Ureter (tissue), 1 donor: ENCODE measurements at places on chromosomes 3 and 15.

DNA sequence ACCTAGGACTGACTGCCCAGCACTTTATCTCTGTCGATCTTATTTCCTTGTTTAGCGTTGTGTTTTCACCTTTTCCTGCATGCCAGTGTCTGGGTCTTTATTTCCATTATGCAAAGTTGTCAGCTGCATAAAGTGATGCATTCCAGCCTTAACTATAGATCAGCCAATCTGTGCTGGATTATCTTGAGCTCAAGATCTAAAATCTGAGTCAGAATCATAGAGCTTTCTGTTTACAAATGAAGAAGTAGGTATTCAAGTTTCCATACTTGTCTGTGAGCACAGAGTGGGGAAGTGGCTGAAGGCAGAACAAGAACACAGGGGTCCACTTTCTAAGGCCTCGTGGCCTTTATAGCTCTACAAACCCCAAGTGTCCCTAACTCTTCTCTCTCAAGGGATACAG, 82.4 kb upstream of the PLCL2 start:
- no peak for DNase-seq

GRCh38 chr3:41600616-41601015, 361.3 kb downstream of the ULK4 start:
- DNase-seq, result no peak

DNA sequence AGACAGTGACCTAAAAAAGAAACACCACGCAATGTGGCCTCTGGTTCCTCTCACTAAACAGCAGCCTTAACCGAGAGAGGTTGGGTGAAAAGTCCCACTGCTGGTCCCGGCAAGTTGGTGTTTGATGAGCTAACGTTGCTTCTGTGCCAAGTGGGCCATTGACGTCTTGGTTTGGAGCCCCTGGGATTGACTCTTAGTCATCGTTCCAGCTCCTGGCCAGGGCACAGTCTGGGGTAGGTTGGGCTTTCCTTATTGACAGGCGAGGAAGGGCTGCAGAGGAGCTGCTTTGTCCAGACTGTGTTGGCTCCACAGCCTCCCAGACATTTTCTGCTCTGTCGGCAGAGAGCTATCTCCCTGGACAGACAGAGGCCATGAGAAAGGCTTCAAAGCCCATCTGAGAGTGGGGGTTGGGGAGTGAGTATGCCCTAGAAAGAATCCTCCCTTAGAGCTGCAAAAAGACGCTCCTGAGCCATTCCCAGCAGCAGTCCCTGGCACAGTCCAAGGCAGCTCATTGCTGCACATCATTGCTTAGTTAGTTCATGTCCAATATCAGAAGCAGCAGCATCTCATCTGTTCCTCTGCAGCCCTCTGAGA, 28.6 kb upstream of the C3orf80 start:
- DNase-seq, result no peak

- DNase-seq, result no peak
Observed at GRCh38 chr15:52858782-52859176, 68.6 kb upstream of the ONECUT1 start.

- no peak for DNase-seq
Observed at GRCh38 chr3:185900228-185900627, 37.6 kb downstream of the TRA2B start.

DNA sequence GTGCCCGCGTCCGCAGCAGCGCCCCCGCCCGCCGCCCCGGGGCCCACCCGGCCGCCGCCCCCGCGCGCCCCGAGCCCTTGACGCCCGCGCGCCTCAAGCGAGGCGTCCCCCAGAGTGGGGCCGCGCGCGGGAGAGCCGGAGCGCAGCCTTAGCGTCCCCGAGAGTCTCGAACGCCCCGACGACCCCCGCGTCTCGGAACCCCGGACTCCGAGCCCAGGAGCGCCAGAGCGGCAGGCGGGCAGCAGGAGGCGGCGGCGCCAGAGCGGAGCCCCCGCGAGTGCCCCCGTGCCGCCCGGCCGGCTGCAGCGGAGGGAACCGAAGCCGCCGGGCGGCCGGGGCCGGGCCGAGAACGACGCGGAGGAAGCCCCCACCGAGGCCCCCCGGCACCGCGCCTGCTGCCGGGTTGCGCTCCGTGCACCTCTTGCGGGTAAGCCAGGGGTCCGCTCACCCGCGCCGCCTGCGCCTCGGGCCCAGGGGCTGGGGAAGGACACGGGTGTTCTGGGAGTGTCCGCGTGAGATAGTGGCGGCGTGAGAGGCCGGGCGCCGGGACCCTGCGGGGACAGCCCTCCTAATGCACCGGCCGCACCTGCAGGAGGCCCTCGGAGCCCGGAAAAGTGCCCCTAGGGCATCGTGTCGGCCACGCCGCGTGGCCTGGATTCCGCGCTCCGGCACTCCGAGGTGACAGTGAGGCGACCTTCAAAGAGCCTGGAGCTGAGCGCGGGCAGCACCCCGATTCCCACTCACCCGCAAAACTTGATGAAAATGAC, 52.0 kb upstream of the ULK4 start:
- peak; percentile 57 for DNase-seq

DNA sequence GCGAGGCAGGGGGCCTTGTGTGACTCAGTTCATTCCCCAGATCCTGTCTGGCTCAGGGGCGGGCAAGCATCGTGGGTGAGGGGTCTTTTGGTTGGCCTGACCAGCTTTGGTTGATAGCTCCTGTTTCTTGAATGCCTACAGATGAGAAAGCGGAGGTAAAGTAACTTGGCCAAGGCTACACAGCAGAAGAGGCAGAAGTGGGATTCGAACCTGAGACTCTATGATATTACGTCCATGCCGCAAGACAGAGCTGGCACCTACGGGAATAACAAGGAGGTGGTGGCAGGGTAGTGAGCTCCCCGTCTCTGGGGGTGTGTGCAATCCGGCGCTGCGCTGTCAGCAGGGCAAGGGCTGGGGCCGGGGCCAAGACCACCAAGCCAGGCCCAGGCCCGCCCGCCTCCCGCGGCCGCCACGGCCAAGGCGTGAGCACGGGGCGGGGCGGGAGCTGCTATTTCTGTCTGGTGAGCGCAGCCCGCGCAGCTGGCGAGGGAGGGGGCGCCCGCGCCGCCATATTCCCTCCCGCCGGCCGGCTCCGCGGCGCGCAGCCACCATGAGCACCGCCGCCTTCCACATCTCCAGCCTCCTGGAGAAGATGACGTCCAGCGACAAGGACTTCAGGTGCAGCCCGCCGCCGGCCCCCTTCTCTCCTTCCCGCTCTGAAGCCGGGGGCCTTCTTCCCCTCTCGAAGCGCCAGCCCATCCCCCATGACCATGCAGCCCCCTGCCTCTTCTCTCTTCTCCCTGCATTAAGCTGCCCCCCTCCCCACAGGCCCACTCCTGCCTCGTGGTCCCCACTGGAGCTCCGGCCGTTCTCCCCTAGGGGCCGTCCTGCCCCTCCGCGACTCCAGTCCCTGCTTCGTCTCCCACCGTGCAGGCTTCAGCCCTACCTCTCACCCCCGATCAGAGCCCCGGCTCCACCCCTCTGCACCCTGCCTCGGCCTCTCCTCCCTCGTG, at the start of gene CAND2:
CAND2 (plus strand) TSS at position 510 of the 953 bp plus-strand sequence; CDS start at position 551, 41 bp downstream.
- DNase-seq, result peak; percentile 65

- DNase-seq, result no peak
Observed at GRCh38 chr3:65575376-65575840, 463.3 kb downstream of the MAGI1 start.

DNA sequence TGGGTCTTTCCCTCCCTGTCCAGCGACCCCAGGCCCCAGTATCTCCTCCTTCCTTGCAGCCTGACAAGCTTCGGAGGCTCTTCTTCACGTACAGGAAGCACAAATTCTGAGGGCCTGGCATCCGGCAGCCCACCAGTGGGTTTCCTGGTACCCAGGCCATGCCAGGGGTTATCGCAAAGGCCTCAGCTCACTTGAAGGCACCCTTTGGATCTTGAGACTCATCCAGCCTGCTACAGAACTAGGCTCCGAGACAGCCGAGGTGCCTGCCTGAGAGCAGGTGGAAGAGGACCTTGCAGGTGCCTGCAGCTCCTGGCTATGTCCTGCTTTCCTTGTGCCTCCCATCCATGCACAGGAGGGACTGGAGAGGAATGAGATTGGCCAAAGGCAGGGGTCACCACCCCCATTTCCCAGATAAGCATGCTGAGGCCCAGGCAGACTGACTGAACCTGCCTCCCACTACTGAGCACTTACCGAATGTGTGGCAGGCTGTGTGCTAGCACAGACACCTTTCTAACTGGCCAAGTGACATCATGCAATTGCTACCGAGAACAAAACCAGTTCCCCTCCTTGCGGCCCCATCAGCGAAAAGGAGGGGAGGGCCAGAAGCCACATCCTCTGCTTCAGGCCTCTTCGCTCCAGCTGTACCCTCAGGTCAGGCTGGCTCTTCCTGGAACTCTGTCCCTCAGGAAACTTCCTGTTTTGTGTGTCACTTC, 11.2 kb downstream of the SH2D7 start:
- DNase-seq, result no peak

- DNase-seq, result no peak
Observed at GRCh38 chr3:51282931-51283330, 102.2 kb upstream of the MANF start.

GRCh38 chr3:127791221-127791913, 30.9 kb downstream of the MGLL start:
- DNase-seq, result no peak

DNA sequence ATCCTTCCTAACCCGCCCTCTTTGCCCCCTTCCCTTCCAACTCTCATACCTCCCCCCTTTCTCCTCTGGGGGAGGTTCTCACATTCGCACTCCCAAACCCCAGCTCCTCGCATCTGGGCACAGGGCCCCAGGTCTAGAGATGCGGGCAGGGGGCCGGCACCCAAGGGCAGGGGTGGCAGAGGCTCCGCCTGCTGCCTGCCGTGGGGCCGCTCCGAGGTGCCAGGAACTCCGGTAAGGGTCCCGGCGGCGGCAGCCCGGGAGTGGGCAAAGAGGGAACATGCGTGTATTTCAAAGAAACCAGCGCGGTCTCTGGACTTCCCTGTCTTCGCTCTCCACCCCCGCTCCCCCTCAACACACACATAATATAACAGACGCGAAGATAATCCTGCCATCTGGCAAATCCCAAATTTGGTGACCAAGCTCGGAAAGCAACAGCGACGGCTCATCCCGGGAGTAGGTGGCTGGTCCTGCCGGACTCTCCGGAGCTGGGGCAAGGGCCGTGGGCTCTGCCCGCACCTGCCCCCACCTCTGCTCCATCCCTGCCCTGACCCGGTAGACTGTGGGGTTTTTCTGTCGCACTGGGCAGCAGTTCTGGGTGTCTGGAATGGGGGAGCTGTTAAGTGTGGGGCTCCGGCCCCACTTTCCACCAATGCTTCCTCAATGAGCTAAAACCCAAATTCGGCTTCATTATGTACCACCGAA, 31.0 kb downstream of the NR2F2 start:
- no peak for DNase-seq

DNA sequence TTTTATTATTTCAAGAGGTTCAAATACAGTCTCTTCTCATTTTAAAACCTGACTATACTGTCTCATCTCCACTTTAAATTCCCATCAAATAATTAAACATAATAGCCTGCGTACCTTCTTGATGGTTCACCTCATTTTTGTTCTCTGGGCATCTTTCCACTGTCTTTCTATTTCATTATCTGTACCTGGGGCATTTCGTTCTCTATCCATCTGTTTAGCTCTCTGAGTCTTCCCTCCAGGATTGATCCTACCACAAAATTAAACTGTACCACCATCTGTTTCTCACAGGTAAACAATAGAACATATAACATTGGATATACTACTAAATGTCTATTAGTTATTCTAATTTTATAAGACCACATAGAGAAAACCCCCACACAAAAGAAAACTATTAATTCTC, 1331.4 kb downstream of the NSUN3 start:
- DNase-seq, result no peak

DNA sequence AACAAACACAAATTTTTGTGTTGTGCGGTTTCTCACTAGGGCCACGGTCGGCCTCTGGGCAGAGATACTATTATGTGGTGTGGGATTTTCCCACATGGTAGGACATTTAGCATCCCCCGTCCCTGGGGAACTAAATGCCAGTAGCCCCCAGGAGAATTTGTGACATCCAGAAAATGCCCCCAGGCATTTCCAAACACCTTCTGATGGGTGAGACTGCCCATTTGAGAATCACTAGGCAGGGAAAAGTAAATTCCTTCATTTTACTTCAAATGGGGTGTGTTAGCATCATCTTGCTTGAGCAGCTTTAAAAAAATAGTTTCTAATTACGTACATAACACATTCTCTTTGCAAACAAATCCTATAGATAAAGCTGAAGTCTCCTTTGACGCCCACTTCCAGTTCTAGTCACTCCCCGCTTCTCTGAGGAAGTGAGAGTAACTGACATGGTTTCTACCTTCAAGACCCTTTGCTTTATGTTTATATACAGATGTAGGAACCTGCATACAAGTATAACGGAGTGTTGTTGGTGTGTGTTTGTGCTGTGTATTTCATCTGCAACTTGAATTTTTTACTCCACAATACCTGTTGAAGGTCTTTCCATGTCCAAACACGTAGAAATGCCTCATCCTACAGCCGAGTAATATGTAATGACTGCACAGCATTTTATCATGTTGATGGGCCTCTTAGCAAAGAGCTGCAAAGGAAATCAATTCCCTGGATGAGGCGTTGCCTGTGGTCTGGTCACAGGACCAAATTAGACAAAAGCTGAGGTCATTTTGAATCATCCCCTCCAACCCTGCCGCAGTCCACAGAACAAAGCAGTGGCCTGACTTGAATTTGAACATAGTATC, 31.4 kb upstream of the ZBTB38 start:
- no peak for DNase-seq

DNA sequence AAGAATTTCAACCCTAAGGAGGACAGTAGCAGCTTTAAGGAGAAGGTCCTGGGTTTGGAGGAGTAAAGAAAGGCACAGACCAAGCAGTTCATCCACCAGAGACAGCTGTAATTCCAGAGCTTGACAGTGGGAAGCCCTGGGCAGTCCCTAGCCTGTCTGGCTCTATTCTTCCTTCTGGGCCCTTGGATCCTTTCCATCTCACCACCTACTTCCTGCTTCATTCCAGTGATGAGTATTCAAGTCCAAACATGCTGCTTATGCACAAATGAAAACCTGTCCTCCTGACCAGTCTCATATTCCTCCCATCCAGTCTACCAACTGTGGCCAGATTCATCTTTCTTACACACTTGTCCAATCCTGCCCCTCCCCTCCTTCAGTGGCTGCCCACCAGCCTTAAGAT, 171.4 kb downstream of the CNTN3 start:
- peak; percentile 47 for DNase-seq

- DNase-seq, result no peak
Observed at GRCh38 chr3:126121632-126122031, 37.7 kb upstream of the SLC41A3 start.

DNA sequence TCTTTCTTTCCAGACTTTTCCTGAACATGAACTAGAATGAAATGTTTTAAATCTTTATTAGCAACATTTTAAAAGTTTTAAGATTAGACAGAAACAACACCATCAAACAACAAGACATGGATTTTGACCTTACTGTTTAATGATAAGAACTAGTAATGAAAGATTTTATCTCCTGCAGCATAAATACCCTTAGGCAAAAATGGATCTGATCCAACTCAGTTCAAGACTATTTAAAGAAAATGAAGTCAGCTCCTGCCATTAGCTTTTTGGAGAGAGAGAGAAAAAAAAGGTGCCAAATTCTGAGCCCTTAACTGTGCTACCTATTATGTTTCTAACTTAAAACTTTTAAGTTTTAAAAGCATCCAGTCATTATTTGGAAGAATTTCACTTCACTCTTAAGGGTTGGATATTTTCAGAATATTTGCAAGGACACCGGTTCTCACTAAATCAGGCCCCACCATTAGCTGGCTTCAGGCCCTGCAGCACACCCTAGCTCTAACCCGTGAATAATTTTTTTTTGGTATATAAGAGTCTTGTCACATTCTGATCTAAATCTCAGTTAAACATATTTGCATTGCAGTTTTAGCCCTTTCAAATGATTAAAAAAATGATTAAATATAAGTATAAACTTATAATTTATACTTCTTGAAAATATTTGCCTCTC, 60.0 kb downstream of the NR1I2 start:
- DNase-seq, result no peak
